Aorta (tissue), 5 donors: ENCODE measurements at places on chromosomes 7 and 10. TPM values are rescaled to one million over a fixed set of nuclear protein-coding genes. Genes with fewer than 3 reads are reported as not detected.

GRCh38 chr7:6650086-6650485 lies 13.0 kb downstream of the ZNF316 start:
- no peak for DNase-seq

DNA sequence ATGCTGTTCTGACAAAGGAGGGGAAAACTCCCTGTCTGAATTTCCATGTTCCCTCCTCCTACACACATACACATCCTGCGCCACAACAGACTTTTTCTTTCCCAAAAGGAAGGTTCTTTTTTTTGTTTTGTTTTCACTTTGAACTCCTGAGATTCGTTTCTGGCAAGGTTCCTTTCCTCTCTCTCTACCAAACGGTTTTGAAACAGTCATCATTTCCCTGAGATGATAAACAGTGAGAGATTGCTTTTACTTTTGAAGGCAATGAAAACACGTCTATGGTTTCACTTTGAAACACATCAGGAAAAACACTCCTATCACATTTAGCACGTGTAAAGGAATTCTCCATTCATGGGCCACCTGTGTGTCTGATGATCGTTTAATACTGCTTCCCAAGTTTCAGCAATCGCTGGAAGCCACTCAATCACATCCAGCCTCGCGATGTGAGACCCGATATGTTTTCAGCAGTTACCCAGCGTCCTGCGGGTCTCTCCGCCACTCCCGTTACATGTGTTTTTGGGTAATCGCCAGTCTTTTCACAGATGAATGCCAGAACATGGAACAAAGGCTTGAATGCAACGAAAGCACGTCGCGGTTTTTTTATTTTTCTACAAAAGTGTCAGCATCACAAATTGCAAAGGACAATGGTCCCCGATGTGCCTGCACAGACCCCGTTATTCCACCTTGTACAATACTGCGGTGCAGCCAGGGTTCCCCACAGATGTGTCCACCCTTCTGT lies 62.8 kb upstream of the CUX1 start:
- no peak for DNase-seq

- DNase-seq, result no peak
These were observed 54.7 kb downstream of the PON1 start for GRCh38 chr7:95269640-95270039.

DNA sequence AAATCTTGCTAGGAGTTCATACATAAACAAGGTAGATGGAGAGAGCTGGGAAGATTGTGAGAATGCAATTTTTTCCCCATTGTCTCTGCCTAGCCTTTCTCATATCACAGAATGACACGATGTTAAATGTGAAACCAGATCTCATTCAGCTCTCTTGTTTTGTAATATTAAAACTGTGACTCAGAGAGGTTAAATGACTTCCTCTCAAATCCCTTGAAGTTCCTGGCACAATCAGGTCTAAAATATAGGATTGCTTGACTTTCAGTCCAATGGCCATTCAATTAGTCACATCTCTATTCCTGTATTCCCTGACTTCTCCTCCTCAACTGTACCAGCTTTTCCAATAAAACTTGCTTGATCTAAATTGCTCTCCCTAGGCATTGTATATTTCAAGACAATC lies 3.1 kb downstream of the ANKRD22 start:
- DNase-seq, result no peak

DNA sequence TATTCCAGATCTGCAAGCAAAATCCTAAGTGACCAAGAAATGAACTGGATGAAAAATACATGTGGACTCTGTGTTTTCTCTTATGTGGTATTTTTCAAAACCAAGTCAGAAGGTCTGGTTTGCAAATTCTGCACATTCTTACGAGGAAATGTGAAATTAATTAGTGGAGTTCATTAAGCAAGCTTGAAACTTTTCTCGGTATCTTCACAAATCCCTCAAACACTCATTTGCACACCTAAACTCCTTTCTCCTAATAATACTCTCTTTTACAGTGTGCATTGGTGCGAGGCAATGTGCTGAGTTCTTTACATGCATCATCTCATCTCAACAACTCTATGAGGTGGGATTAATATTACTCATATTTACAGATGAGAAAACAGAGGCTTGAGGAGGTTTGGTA lies 82.1 kb downstream of the MTERF1 start:
- DNase-seq, result no peak

- no peak for DNase-seq
These were observed 64.7 kb upstream of the SEM1 start for GRCh38 chr7:96774358-96774757.

- no peak for DNase-seq
These were observed 85.7 kb downstream of the ANLN start for GRCh38 chr7:36475381-36475780.

GRCh38 chr10:7389346-7389745 lies 21.5 kb downstream of the SFMBT2 start:
- DNase-seq, result no peak

GRCh38 chr7:69651101-69651590 lies 52.9 kb downstream of the AUTS2 start:
- DNase-seq, result no peak

GRCh38 chr7:26078437-26079336 lies 73.3 kb upstream of the NFE2L3 start:
- peak; percentile 65 for DNase-seq

DNA sequence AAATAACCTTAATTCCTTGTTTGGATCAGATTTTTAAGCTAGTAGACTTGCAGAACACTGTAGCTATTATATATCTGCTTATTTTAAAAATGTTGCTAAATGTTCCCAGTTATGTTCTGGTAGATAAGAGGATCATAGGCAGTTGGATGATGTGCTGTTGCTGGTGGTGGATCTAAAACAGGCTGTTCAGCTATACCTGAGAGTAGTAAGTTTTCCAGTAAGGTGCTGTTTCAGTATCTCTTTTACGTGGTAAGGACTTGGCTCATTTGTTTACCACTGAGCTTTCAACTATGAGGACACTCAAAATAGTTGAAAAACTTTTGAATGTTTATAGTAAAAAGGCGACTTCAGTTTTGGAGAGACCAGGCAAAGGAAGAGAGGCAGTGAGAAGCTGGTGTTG lies 180.9 kb downstream of the CDK14 start:
- no peak for DNase-seq

DNA sequence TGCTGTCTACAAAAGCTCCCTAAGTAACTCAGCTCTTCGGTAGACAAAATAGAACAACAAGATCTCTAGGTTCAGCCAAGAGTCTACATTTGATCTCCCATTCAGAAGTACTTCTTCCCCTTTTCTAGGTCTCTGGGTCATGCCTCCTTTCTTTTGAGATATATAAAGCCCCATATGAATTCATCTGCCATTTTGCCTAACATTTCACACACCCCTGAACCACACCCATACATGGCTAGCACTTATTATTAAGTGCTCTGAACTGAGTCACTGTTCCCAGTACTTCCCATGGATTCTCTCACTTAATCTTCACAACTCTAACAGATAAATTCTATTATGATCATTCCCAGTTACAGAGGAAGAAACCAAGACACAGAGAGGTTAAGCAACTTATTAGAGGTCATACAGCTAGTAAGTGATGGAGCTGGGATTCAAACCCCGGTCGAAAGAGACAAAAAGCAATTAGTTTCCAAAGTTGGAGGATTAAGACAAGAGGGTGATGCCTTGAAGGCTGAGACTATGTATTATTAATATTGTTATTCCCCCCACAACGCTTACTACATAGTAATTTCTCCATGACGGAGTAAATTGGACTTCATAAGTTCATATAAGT lies 17.3 kb downstream of the MYOF start:
- DNase-seq, result no peak

DNA sequence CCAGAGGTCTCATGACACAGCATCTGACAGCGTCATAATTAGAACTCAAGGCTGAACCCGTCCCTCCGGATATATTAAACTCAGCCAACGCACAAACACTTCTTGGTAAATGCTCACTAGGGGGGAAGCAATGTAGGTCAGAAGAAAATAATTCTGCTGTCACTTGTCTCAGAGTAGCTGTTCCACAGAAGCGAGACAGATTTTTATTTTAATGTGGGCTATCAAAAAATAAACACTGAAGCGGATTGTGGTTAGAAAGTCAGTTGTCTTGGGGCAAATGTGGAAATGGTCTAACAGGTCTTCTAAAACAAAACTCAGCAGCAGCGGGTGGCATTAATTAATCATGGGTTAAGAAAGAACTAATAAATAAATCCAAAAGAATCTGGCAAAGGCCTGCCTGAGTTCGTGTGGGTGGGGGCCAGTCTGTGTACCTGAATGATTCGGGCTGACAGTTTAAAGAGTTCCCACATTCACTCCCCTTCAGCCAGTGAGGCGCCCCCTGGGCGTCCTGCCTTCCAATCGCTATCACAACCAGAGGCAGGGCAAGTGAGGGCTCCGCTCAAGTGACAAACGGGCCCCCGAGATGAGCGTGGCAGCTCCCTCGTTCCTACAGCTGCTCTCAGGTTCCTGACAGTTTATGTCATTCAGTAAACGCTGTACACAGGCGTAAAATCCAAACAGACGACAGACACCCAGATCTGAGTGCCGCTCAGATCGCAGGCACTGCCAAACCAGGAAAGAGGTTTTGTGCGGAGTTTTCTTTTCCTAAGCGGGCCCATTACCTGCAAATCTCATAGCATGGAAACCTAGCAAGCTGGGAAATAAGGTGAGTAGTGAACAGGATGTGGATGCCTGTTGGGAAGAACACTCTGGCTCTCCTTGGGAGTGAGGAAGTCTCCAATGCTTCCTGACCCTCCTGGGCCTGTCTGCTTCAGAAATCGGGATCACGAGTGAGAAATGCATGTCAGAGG lies 52.9 kb downstream of the NRAP start:
- DNase-seq, result no peak

- DNase-seq, result no peak
These were observed 347.8 kb downstream of the ETV1 start for GRCh38 chr7:13641714-13642113.

GRCh38 chr7:44983742-44984477 lies 5.1 kb upstream of the MYO1G start:
- no peak for DNase-seq

GRCh38 chr7:157485361-157485831 lies 148.6 kb downstream of the DNAJB6 start:
- DNase-seq, result peak; percentile 36

- no peak for DNase-seq
These were observed 123.6 kb downstream of the ZNF248 start for GRCh38 chr10:37733822-37734221.

DNA sequence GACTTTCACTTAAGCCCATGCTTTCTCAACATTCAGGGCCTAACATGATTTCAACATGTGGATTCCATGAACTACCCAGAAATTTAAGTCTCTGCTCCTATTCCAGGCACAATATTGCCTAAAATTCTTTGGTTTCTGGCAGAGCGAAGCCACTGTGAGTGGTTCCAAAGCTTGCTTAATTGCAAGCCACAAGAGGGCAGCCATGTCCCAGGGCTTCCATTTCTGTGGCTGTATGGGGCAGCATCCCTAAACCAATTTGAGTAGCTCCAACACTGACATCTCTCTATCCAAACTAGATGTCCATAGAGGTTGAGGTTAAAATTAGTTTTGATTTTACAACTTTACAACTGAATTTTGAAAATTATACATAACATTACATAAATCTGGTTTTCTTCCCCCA lies 56.3 kb upstream of the MDFIC start:
- peak; percentile 70 for DNase-seq

DNA sequence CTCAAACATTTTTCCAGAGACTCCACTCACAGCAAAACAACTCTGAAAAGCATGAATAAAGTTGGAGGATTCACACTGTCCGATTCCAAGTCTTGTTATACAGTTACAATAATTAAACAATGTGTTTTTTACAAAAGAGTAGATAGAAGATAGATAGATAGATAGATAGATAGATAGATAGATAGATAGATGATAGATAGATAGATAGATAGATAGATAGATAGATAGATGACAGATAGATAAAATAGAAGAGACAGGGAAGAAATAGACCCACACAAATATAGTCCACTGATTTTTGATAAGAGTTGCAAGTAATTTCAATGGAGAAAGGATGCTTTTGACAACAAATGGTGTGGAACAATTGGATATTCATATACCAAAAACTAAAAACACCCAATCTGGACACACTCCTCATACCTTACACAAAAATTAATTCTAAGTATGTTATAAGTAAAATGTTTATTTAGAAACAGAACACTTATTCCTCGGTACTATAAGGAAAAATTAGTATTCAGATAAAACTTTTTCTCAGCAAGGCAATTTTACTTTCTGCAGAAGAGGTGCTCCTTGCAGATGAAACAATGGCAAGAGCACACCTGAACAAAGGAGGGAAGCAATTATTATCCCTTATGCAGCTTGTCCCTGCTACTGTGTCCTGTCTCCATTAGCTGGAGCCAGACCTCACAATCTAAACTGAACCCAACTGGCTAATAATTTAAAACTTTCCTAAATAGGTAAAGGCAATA lies 5.7 kb upstream of the TAS2R39 start:
- DNase-seq, result no peak

GRCh38 chr10:79947083-79947415 lies 1.9 kb downstream of the SFTPD start:
- peak; percentile 30 for DNase-seq

DNA sequence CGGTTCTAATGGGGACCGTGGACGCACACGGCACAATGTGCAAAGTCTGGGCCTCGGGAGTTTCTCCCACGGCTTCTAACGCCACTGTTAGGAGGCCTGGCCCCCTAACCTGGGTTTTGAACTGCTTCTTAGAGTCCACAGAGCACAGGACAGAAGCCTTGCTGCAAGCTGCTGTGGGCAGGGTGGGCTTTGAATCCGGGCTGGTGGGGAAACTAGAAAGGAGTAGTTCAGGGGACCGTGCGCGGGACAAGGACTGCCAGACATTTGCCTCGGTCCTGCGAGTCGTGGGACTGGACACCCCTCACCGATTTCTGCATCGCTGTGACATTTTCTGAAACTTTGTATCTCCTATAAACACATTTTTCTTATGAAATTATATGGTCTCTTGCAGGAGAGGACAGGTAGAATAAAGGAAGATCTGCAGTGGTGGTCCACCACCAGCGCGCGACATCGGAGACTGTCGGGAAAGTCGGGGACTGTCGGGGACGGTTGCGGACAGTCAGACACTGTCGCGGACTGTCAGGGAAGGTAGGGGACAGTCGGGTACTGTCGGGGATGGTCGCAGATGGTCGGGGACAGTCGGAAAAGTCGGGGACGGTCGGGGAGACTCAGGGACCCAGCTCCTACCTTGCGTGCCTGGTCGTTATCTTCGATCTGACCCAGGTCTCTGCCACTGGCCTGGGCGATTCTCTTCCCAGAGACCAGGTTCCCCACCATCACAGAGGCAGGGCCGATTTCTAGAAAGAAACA lies 222.1 kb downstream of the ZMYND11 start:
- DNase-seq, result no peak

GRCh38 chr7:45324683-45325237 lies 167.2 kb downstream of the RAMP3 start:
- DNase-seq, result no peak

Gene CALHM1
- not detected for total RNA-seq

Gene PIP
- not detected for total RNA-seq

Gene ZP3
- 2.0 TPM for total RNA-seq

Gene PVRIG
- 2.1 TPM for total RNA-seq

Gene NPSR1
- not detected for total RNA-seq

Gene CDH23
- 16.6 TPM for total RNA-seq

Gene SFTPD
- total RNA-seq, result 0.30 TPM

Gene ZNF853
- 12.2 TPM for total RNA-seq

Gene PI4K2A
- 16.7 TPM for total RNA-seq

Gene MYO1G
- 21.3 TPM for total RNA-seq
